ENCODE measurements at places on chromosomes 11 and 22.
A peak's percentile ranks its signal among the peaks of the same experiment; 100 is the strongest.

- no peak for DNase-seq
Observed at GRCh38 chr22:19424186-19424500, 7.4 kb downstream of the HIRA start.

DNA sequence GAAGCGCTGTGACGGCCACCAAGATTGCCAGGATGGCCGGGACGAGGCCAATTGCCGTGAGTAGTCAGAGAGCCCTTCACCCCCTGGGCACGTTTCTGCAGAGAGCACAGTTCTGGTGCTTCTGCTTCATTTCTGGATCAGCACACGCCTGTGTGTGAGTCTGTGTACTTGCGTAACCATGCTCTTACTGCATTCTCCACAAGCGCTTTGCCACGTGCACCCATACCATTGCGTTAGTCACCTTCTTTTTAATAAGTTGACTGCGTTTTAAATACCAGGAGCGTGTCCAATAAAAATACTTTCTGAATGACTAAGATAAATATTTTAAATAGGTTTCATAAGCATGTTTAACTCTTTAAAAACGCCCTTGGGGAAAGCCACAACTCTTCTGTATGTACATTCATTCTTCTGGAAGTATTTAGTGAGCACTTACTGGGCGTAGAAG is 143.0 kb upstream of the SORL1-AS1 start:
- DNase-seq, result no peak

GRCh38 chr11:60849641-60850520 is 5.9 kb downstream of the PTGDR2 start:
- no peak for DNase-seq

DNA sequence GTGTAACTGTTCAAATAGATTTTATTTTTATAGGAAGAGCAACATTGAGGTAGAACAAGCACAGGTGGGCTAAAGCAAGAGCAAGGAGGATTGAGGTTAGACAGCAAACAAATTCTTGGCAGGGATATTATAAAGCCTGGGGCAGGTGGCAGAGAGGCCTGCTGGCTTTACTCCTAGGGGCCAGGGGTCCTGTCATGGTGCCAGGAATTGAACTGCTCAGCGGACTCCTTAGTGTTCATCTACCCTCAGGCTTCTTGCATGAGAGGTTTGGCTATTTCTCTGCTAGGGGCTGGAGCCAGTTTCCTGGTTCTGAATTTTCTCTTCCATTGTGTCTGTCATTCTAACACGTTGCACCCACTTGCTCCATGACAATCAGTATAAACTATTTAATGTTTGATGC is 217.2 kb upstream of the NCAM1 start:
- DNase-seq, result no peak

- no peak for DNase-seq
Observed at GRCh38 chr11:3380706-3381545, 2.0 kb upstream of the ZNF195 start.

GRCh38 chr22:49776891-49777290 is 50.8 kb downstream of the BRD1 start:
- DNase-seq, result no peak

DNA sequence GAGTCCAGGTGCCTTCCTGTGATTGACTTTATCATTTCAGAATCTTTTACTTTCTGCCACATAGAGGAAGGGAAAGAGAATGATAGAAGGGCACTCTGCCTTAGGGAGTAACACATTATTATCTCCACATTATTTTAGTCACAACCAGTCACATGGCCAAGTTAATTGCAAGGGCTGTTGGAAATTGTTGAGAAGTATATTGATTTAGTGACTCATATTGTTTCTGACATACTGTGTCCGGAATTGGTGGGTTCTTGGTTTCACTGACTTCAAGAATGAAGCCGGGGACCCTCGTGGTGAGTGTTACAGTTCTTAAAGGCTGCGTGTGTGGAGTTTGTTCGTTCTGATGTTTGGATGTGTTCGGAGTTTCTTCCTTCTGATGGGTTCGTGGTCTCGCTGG is 8.7 kb downstream of the OR51B4 start:
- no peak for DNase-seq

- no peak for DNase-seq
Observed at GRCh38 chr11:28657378-28658030, 549.3 kb downstream of the METTL15 start.

DNA sequence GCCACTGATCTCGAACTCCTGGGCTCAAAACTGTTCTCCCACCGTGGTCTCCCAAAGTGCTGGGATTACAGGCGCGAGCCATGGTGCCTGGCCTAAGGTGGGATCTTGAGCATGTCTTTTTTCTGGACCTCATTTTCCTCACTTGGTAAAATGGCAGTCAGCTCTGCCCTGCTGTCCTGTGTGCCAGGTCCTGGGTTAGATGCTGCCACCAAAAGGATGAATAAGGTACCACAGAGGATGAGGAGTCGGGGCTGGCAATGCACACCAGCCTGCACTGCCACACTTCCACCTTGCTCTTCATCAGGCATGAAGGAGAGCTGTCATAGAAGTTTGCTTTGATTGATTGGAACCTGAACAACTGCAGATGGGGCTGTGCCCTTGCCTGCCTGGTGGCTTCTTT is 32.3 kb downstream of the ACO2 start:
- DNase-seq, result peak; percentile 22

GRCh38 chr22:49021926-49022815 is 805.5 kb downstream of the BRD1 start:
- no peak for DNase-seq

DNA sequence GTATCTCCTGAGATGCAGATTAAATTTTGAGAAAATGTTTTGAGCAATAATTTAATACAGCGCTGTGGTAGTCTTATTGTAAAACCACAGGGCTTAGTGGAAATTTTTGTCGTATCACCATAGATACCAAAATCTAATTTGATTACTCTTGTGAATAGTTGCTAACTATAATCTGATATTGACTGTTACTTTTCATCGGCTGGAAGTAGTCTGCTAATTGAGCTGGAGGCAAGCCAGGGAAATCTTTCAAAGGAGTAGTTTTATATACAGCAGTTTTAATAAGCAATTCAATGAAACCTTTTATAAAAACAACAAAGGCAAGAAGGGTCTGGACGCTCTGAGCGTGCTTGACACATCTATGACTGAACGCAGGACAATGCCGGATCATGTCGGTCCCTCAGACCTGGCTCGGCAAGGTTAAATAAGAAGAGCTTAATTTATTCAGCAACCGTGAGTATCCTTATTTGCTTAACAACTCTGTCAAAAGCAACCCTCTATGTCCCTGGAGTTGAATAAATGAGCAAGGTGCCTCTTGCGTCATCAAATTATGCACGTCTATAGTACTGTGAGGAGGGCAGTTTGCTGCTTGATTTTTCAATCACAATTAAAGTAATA is 121.2 kb downstream of the NCAM1 start:
- no peak for DNase-seq

- DNase-seq, result no peak
Observed at GRCh38 chr22:27240298-27241075, 561.1 kb downstream of the MN1 start.
